ENCODE measurements at places on chromosomes 4 and X.
A peak's percentile ranks its signal among the peaks of the same experiment; 100 is the strongest.

DNA sequence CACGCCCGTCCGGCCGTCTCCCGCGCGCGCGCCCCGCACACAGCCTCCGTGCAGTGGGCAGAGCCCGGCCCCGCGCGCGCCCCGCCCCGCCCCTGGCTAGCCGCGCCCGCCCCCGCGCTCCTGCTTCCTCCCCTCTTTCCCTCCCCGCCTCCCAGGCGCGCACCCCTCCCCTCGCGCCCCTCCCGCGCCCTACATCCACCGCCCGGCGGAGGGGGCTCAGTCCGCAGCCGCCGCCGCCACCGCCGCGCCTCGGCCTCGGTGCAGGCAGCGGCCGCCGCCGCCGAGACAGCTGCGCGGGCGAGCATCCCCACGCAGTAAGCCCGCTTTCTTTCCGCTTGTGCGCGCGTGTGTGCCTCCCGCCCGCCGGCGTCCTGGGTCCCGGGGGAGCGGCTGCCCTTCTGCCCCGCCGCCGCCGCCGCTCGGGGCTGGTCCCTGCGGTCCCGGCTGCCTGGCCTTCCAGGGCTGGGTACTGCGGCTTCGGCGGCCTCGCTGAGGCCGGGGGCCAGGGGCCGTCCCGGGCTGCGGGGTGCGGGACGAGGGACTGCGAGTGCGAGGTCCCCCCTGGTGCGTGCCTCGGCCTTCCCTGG, at the start of gene FHL1:
Gene FHL1 (plus strand): TSS at position 219 of the 587 bp plus-strand sequence.
- no peak for DNase-seq

DNA sequence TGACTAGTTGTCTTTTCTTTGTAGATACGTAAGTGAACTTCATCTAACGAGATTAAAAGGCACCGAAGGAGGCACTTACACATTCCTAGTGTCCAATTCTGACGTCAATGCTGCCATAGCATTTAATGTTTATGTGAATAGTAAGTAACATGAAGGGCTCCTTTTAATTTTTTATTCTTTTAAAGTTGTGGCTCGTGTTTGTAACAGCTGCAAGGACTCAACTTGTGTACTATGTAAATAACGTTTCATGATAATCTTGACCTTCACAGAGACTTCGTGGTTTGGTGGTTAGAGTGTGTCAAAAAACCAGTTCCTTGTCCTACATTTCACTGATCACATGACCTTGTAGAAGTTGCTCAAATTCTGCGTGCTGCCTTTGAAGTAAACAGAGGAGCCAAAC, 51.6 kb downstream of the KIT start:
- DNase-seq, result no peak

DNA sequence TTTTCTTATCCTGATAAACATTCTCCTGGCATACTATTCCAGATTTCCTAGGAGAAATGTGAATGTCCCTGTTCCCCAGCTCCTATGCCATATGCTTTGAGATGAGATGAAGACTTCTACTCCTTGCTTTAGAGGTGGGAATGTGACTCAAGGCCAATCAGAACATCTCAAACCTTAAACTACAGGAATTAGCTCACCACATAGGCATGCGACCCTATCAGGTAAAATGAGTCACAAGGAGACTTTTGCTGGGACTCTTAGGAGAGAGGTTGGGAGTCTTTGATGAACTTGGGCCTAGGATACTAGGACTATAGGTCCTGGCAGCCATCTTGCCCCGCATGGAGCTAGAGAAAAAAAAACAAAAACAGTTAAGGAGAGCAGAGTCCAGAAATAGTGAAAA, 5.8 kb upstream of the USO1 start:
- DNase-seq, result no peak

DNA sequence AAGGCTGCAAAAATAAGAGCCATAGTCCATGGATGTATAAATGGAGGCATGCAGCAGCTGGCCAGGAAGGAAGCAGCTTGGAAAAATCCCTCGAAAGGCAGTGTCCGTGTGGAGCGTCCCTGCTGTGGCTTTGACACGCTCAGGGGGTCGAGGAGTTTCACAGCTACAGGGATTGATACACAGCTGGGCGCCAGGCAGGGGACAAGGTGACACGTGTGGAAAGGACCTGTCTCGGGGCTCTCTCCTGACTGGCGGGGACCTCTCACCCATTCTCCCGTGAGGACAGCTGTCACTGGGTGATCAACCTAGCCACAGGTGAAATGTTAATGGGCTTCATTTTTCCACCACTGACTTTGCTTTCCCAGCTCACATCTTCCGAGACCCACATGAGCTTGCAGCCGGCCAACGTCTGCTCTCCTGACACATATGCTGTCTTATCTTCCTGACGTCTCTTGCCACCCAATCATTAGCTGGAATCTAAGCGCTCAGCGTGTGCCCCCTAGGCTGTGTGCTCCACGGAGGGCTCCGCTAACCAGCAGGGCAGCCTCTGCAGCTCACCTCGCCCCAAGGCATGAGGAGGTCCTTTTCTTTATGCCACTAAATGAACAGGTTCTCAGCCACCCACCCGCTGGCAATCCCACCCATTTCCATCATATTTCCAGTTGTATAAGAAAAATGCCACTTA, 89.4 kb upstream of the AFAP1 start:
- DNase-seq, result no peak

GRCh38 chr4:89598602-89599001, 238.4 kb downstream of the SNCA start:
- peak; percentile 1 for DNase-seq

GRCh38 chr4:151248519-151248918, 28.4 kb upstream of the PRSS48 start:
- no peak for DNase-seq

DNA sequence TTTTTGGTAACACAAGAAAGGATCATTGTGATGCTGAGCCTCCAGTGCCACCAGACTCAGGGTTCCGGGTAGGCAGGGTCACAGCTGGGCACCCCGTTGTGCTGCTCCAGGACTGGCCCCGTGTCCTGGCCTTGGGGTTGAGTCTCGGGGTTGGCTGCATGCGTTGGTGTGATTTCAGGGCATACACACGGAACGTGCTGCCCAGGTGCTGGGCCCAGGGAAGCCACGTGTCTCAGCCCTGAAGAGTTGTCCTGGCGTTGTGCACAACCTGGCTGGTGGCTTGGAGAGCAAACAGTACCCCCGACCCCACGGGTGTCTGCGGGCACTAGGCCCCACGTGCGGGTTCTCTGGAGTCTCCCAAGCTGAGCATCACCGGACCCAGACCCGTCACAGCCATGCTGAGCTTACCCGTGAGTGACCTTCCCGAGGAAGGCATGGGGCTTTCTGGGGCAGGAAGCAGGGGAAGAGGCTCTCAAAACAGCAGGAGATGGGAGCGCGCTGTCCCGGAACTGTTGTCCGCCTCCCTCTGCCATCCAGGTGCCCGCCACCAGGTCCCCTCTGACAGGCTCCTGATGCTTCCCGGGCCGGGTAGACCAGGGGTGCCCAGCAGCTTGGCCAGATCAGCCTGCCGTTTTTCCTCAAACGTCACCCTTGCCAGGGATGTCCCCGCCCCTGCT, 66.1 kb upstream of the ENPP6 start:
- no peak for DNase-seq

GRCh38 chr4:100062921-100063320, 112.8 kb upstream of the H2AZ1 start:
- no peak for DNase-seq

GRCh38 chr4:87807402-87807801, 8.0 kb downstream of the IBSP start:
- DNase-seq, result no peak

Data from NCI-H1092 (cell line).